ENCODE measurements at places on chromosomes 6 and 20.
A peak's percentile ranks its signal among the peaks of the same experiment; 100 is the strongest.

GRCh38 chr20:15848995-15849610, 724.1 kb downstream of the KIF16B start:
- no peak for DNase-seq

- DNase-seq, result peak; percentile 93
Observed at GRCh38 chr20:3744806-3745685, 12.6 kb downstream of the HSPA12B start.

DNA sequence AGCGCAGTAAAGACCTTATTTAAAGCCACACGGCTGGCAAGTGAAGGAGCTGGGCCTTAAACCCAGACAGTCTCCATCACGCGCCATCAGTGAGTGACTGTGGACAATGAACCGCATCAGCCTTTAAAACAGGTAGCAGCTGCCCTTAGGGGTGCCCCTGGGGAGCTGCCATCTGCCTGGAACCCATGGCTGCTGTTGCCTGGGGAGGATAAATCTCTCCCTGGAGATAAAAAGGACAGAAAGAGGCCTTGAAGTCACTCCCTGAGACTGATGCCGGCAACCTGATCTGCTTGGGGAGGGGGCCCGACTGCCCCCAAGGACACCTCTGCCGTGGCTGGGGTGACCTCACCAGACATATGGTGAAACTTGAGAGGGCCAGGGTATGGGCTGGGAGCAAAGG, 73.5 kb downstream of the PREX1 start:
- peak; percentile 89 for DNase-seq

GRCh38 chr6:144302701-144303372, 17.7 kb downstream of the UTRN start:
- no peak for DNase-seq

- DNase-seq, result no peak
Observed at GRCh38 chr6:117504478-117505144, 22.1 kb downstream of the DCBLD1 start.

DNA sequence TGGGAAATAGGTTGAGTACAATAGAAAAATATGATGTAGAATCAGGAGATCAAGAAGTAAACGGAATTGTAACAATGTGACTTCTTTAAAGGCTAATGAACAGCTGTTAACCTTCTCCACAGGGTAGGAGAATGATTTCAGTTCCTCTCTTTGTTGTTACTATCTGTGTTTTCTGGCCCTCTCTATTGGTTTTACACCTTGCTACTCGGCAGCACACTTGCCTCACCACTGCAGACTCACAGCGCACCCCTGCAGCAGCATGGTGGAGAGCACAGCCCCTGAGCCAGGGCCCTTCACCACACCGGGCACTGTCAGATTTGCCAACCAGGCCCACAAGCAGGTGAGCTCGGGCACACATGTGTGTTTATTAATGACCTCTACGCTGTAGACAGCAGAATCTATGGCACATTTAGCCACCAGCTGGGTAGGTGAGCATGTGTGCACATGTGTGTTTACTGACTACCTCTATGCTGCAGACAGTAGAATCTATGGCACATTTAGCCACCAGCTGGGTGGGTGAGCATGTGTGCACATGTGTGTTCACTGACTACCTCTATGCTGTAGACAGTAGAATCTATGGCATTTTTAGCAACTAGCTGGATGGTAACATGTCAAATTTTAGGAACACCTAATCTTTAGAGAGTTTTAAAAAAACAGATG, 16.8 kb downstream of the SFT2D1 start:
- DNase-seq, result peak; percentile 6

GRCh38 chr20:22546344-22546743, 38.0 kb downstream of the FOXA2 start:
- no peak for DNase-seq

DNA sequence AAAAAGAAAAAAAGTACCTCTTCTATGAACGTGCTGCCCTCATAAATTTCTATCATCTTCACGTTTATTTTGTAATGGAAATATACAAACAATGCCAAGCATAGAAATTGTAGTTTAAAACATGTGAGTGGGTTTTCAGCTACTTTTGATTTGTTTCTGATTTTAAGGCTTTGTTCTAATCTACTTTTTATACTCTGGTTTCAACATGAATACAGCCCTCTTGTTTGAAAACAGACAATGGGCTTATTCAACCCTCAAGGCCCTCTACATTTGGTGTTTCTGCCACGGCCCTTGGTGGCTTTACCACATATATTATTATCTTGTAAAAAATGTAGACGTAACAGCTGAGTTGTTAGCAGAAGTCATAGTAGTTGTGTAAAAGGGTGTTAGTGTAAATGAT, 153.9 kb downstream of the SOX4 start:
- DNase-seq, result no peak

DNA sequence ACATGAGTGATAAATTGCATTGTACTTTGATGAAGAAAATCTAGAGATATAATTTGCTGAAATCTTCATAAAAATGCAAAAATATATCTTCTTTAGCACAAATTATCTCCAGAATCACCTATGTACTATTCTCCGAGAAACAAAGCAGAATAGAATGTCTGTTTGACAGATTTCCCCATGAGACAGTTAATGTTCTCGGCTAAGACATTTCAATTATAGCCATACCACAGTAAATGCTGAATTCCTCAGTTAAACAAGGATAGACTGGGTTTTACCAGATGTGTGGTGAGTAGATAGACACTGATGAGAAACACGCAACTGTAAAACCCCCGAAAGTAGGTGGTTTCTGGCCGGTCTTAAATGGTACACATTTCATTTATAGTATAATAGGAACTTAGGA, 69.8 kb downstream of the SNAP25 start:
- no peak for DNase-seq

- no peak for DNase-seq
Observed at GRCh38 chr6:8325743-8326142, 109.6 kb downstream of the SLC35B3 start.

DNA sequence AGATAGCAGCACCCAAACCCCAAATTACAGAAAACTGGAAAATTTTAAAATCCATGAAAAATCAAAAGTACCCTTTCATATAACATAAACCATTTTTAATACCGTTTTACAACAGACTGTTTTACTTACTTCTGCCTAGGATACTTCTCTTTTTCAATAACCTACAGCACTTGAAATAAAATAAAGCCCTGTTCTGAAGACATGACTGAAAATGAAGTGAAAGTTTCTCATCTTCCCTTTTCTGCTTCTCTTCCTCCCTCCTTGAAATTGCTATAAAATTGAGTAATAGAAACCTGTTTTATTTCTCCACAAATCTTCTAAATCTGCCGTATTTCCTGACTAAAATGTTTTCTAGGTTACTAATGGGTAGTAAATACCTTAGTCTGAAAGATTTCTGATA, 20.3 kb downstream of the MMS22L start:
- no peak for DNase-seq

DNA sequence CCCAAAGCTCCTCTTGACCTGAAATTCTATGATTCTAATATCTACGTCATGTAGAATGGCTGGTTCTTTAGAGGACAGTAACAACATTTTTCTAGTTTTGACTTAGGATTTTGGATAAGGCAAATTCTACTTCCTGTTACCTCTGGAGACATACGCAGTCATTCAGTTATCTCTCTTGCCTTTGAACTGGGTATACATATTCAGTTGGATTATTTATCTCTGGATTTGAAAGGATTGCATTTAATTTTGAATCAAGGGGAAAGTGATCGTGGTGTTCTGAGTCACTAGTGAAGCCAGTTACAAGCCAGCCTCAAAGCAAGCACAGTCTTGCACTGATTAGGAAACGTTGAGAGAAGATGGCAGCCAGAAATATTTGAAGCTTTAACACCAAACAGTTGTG, 35.3 kb upstream of the BCAS1 start:
- DNase-seq, result no peak

- DNase-seq, result peak; percentile 24
Observed at GRCh38 chr6:89970609-89971337, 76.5 kb downstream of the GJA10 start.

DNA sequence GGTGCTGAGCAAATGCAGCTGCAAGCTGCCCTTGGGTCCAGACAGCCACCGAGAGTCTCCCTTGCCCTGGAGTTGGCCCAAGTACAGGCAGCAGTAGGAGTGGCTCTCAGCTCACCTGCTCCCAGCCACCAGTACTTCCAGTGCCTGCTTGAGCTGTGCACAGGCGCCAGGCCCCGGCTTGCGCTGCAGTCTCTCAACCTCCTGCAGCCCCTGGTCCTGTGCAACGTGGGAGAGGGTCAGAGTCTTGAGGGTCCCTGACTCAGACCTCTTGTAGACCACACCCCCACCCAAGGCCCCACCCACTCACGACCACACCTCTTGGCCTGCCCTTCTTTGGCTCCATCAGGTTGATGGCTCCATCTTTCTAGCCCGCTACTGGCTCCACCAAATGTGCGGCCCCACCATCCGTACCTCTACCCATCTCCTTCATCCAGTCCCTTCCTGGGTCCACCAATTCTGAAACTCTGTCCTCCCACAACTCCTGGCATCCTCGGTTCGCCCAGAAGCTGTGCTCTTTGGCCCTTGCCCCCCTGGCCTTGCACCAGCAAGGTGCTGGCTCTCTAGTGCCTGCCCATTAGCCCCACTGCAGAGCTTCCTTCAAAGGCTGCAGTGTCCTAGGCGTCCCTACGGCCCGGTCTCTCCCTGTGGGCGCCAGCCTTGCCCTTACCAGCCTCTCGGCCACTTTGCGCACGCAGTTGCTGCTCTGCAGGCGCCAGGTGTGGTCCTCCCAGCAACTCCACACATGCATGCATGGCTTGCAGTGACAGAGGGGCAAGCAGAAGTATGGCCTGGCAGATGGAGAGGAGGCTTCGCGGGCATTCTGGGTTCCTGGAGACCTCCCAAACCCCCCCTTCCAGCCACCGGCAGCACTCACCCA, 16.5 kb upstream of the SPAG4 start:
- DNase-seq, result peak; percentile 43

DNA sequence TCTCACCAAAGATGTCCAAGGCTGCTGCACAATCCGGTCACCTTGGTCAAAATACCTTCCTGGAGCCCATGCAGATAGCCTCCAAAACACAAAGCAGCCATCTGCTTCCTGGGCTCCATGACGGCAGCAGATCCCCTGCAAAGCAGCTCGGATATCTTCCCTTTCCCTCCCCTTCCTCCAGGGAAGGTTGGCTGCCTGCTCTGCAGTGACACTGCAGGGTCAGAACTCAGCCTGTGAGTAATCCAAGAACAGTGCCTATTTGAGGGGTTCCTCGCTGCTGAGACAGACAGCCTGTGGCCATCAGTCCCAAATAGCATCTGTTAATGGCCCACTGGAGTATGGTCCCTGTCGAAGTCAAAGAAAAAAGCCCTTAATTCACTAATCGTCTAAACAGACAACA, 270.8 kb downstream of the PREX1 start:
- no peak for DNase-seq

DNA sequence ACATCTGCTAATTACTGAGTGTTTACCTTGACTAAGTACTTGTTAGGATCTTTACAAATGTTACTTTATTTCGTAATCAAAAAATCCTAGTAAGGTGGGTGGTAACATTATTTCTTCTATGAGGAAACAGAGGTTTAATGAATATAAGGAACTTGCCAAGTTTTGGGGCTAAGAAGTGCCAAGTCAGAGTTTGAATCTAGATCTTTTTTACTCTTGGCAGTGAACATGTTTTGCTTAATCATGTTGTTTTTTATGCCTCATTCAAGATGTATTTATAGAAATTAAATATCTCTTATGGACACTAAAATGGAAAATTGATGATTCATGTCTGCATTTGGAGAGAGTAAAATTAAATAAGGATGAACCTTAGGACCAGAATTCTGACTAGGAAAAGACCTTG, 393.7 kb downstream of the UTRN start:
- DNase-seq, result no peak

GRCh38 chr6:26484161-26484560, 15.9 kb upstream of the BTN1A1 start:
- no peak for DNase-seq

GRCh38 chr6:159529934-159530333, 163.1 kb downstream of the SOD2 start:
- DNase-seq, result no peak

- DNase-seq, result no peak
Observed at GRCh38 chr20:50281831-50282591, 91.4 kb downstream of the CEBPB start.

DNA sequence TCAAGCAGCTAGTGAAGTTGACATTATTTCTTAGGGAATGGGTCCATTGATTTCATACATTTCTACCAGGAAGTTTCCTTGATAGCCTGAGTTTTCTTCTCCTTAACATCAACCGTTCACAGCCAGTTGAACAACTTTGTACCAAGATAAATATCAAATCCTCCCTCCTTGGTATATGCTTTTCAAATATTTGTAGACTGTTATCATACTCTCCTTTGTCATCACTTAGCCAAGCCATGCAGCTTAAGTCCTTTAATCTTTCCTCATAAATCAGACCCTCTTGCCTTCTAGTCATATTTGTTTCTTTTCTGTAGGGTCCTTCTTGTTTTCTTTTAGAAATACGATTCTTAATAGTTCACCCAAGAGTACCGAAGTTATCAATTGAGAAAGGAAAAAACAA, 25.6 kb downstream of the RFX6 start:
- DNase-seq, result no peak

DNA sequence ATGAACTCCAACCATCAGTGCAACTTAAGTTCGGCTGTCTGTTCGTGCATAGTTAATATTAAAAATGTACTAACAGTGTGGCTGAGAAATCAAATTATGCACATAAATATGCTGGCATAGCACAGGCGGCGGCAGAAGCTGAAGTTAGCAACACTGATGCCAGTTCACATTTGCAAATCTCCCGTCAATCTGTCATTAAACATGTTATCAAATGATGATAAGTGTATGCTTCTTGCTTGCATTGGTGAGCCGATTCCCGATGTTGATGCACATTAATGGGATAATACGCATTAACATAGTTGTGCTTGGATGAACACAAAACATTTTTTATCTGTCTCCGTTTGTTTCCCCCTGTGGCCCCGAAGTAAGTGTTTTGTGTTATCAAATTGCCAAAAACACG, 309.4 kb downstream of the ZNF217 start:
- DNase-seq, result no peak

GRCh38 chr20:15889514-15890256, 683.6 kb downstream of the KIF16B start:
- peak; percentile 10 for DNase-seq

DNA sequence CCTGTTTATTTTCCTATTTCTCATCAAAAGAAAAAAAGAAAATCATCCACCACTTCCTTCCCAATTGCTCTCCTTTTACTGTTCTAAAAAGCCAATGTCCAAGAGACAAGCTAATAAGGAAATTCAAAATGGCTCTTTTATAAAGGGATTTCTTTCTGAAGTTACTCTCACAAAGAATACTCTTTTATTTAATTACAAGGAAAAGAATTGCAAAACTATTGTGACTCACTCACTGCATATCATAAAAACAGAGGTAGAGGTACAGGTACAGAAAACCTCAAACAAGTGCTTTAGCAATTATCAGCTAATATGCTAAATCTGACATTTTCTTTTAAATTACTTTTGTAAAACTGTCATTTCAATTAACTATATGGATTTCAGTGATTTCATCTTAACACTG, 18.1 kb downstream of the DEK start:
- no peak for DNase-seq

DNA sequence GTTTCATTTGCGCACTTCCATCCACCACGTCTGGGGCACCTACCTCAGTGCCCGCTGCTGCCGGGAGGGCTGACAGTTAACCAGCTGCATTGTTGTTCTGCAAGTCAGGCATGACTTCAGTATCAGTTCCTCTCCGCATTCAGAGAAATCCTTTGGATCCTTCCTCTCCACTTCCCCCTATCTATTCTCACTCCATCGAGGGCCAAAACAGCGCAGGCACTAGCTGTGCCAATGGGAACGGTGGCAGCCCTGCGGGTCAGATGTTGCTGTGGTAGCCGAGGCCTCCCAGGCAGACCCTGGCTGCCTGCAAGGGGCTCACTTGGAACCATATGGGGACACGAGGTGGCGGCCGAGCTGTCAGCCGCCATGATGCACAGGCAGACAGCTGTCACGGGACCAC, 64.2 kb upstream of the INSM1 start:
- no peak for DNase-seq

Data from NCI-H146 (cell line).